ENCODE measurements at places on chromosomes 2 and 18. TPM values are rescaled to one million over a fixed set of nuclear protein-coding genes. Genes with fewer than 3 reads are reported as not detected.
A peak's percentile ranks its signal among the peaks of the same experiment; 100 is the strongest.

DNA sequence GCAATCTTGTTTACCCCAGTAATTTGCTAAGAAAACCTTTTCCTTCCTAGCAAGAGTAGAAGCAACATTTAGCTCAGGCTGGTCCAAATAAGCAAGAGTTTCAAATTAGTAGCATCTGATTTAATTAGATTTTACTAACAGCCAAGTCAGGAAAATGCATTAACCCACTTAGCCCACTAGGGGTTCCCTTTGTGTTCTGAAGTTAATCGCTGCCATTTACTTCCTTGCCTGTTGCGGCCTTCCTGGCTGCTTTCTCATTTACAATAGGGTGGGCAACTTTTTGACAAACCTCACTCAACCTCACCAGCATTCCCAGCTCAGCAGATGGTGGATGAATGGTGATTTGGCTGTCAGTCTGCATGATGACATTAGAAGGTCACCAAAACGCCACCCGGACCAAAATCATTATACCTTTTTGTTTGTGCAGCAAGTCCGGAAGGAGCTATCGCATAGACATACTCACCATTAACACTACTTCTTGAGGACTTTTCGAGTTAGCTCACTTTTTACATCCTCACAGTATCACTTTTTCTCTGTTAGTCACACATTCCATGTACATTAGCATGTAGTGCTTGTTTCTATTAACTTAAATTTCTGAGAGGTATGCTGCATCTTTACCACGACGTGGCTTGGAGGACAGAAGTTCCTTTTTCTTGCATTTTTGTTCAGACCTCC is 101.5 kb upstream of the SETBP1 start:
- H3K4me1 ChIP-seq: no peaks in the 10 kb centered on the region
- no peaks in the 10 kb centered on the region for H3K27me3 ChIP-seq
- no peak overlapping the region for H3K27ac ChIP-seq
- DNase-seq: no peak
- H3K4me3 ChIP-seq: no peak overlapping the region

DNA sequence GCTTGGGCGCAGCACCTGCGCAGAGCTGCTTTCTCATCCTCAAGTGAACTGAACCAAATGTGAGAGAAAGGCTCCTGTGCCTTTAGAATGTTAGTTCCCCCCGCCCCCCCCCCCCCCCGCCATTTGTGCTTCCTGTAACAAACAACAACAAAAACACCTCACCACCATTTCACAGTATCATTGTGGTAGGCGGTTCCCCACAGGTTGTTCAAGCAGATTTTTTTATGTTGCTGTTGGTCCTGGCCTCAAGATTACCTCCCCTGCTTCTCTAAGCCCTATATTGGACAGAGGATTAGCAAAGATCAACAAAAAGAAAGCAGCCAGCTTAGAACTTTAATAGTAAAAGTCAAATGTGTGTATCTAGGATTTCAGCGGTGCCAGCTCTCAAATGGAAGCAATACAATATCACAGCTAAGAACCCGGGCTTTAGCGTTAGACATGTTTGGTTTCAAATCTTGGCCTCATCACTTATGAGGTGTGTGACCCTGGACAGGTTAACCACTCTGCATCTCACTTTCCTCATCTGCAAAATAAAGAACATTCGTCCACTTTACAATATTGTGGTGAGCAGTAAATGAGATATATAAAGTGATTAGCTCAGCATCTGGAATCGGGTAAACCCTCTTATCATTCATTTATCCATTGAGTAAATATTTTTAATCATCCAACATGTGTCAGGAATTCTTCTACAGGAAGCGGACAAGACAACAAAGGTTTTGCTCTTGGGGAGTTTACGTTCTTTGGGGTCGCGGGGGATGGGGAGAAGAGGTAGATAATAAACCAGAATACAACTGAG is 84.6 kb downstream of the KCTD18 start:
- H3K4me3 ChIP-seq: no peak overlapping the region
- H3K27me3 ChIP-seq: no peaks in the 10 kb centered on the region
- no peak for DNase-seq

DNA sequence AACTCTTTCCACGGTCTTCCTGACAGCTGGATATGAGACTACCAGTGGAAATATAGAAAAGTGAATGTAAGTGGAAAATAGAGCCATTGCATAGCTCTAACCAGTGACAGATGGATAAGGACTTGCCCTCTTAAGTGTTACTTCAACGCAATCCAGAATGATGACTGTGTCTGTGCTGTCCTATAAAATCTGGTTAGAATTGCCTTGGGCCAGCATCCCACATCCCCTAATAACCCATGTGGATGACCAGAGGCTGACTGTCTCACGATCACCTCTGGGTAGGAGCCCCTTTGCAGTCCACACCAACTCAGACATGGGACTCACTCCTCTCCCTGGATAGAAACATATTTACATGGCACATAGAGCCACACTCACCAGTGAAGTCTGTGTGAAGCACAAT is 186.6 kb downstream of the C1D start:
- H3K4me3 ChIP-seq: no peak overlapping the region
- H3K27me3 ChIP-seq: no peaks in the 10 kb centered on the region
- H3K36me3 ChIP-seq: no peaks in the 10 kb centered on the region
- H3K27ac ChIP-seq: no peak overlapping the region
- no peak for DNase-seq

The MYO7B gene
- total RNA-seq: not detected

DNA sequence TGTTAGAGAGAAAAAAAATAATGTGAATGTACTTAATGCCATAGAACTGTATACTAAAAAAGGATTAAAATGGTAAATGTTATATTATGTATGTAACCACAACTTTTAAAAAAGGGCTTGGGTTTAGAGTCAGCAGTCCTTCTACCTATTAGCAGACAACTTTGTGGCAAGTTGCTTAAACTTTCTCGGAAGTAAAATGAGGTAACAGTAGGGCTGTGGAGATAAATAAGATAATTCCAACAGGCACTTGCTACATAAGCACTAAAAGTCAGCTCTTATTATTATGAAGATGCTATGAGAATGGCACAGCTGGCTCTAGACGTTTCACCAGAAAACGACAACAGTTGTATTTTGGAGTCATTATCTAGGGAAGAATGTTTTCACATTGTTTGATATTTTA is 31.3 kb downstream of the AAK1 start:
- H3K27me3 ChIP-seq: no peaks in the 10 kb centered on the region
- no peak overlapping the region for H3K27ac ChIP-seq
- H3K4me1 ChIP-seq: peaks cover 10% of the 10 kb centered on the region
- H3K36me3 ChIP-seq: peaks cover 2% of the 10 kb centered on the region
- H3K4me3 ChIP-seq: no peak overlapping the region
- no peak for DNase-seq

GRCh38 chr2:106849253-106849652 is 36.7 kb downstream of the ST6GAL2 start:
- DNase-seq: no peak
- H3K27ac ChIP-seq: no peak overlapping the region
- H3K4me1 ChIP-seq: no peaks in the 10 kb centered on the region
- H3K27me3 ChIP-seq: no peaks in the 10 kb centered on the region
- no peak overlapping the region for H3K4me3 ChIP-seq

The PRSS56 gene
- total RNA-seq: not detected

The OR6B2 gene
- total RNA-seq: not detected

The VAMP8 gene
- total RNA-seq: 35.8 TPM

- no peak overlapping the region for H3K27ac ChIP-seq
- H3K27me3 ChIP-seq: no peaks in the 10 kb centered on the region
- H3K4me3 ChIP-seq: no peak overlapping the region
- no peaks in the 10 kb centered on the region for H3K4me1 ChIP-seq
- no peaks in the 10 kb centered on the region for H3K36me3 ChIP-seq
These were observed 36.1 kb downstream of the SDC1 start for GRCh38 chr2:20188851-20189250.

DNA sequence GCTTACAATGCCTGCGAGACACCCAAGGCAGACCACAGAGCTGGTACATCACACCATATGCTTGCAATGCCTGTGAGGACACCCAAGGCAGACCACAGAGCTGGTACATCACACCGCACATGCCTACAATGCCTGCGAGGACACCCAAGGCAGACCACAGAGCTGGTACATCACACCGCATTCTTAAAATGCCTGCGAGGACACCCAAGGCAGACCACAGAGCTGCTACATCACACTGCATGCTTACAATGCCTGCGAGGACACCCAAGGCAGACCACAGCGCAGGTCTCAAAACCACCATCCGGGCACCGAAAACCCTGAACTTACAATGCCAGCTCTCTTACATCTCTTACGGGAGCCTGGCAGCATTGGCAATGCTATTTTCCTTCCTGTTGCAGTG is 799.6 kb downstream of the GALR1 start:
- no peak for DNase-seq
- no peak overlapping the region for H3K4me3 ChIP-seq
- H3K4me1 ChIP-seq: no peaks in the 10 kb centered on the region
- no peaks in the 10 kb centered on the region for H3K27me3 ChIP-seq

The TSPYL6 gene
- total RNA-seq: not detected

The GALNT13 gene
- total RNA-seq: not detected

GRCh38 chr18:77567205-77567604 is 317.6 kb downstream of the GALR1 start:
- no peaks in the 10 kb centered on the region for H3K4me1 ChIP-seq
- H3K27ac ChIP-seq: no peak overlapping the region
- DNase-seq: no peak
- H3K4me3 ChIP-seq: no peak overlapping the region

The EFEMP1 gene
- total RNA-seq: 2,354 TPM

GRCh38 chr2:197628043-197628500 is 47.3 kb downstream of the RFTN2 start:
- H3K4me1 ChIP-seq: no peaks in the 10 kb centered on the region
- H3K36me3 ChIP-seq: no peaks in the 10 kb centered on the region
- H3K27ac ChIP-seq: no peak overlapping the region
- peak; percentile 9 for DNase-seq
- H3K4me3 ChIP-seq: no peak overlapping the region

The SAG gene
- total RNA-seq: not detected

DNA sequence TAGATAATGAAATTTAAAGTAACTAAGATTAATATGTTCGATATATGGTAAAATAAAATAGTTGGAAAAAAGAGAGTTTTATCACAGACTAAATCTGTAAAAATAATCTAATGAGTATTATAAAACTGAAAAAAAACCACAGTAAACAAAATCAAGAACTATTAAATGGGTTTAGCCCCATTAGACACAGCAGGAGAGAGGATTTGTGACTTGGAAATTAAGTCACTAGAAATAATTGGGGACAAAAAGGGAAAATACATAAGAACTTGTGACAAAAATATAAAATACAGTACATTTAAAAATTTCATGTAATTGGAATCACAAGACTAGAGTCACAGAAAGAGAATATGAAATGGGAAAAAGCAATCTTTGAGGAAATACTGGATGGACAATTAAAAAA is 1114.6 kb upstream of the KLHL29 start:
- H3K4me3 ChIP-seq: no peak overlapping the region
- H3K27me3 ChIP-seq: no peaks in the 10 kb centered on the region
- H3K36me3 ChIP-seq: no peaks in the 10 kb centered on the region

- no peak overlapping the region for H3K4me3 ChIP-seq
- no peak overlapping the region for H3K27ac ChIP-seq
- no peaks in the 10 kb centered on the region for H3K36me3 ChIP-seq
- no peak for DNase-seq
- H3K27me3 ChIP-seq: no peaks in the 10 kb centered on the region
- H3K4me1 ChIP-seq: peaks cover 12% of the 10 kb centered on the region
These were observed 197.5 kb downstream of the ZEB2 start for GRCh38 chr2:144322379-144322778.

The DHRS9 gene
- total RNA-seq: not detected

The BCS1L gene
- 57.4 TPM for total RNA-seq

The HRH4 gene
- not detected for total RNA-seq

DNA sequence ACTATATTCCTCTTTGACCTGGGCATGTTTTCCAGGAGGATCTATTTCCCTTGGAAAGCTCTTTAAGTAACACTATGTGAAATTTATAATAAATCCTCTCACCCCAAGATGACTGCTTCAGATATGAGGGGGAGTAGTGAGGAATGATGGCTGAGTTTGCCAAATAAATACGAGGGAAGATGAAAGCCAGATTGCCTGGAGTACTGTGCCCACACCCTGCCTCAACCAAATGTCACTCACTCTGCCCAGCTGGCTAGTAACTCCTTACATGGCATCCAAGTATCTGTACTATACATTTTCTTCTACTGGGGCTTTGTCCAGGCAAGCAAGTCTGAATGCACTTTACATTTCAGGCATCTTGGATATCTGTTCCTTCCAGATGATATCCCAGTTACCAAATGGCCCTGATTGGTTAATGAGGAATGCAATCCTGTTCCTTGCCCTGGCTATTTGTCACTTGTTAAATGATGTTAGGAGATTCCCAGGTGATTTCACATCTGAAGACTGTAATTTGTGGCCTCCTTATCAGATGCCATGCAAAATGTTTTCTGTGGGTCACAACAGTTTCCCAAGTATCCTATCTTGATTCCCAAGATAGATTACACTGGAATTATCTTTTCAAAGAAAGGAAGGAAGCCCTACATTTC is 191.8 kb downstream of the IKZF2 start:
- no peaks in the 10 kb centered on the region for H3K4me1 ChIP-seq
- no peak overlapping the region for H3K4me3 ChIP-seq
- no peak for DNase-seq
- H3K36me3 ChIP-seq: no peaks in the 10 kb centered on the region
- no peak overlapping the region for H3K27ac ChIP-seq

GRCh38 chr18:50986360-50987087 is 18.7 kb downstream of the ELAC1 start:
- no peak overlapping the region for H3K27ac ChIP-seq
- no peaks in the 10 kb centered on the region for H3K27me3 ChIP-seq
- no peak overlapping the region for H3K4me3 ChIP-seq
- peaks cover 2% of the 10 kb centered on the region for H3K36me3 ChIP-seq

The PARD6G gene
- total RNA-seq: 1.8 TPM

The PCARE gene
- not detected for total RNA-seq

DNA sequence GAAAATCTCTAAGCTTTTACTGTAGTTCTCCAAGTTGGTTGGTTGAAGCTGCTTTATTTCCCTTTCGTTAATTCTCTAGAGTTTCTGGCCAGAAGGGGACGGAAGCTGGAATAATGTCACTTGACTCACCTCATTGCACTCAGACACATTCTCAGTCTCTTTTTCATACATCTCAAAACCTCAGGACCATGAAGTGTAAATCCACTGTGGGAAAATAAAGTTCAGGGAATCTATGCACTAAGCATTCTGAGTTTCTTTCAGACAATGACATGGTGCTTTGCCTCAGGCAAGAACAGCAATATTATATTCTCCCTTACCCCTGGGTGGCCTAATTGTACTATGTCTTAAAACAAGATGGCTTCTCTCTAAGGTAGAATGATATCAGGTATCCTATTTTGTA is 167.8 kb downstream of the PRPF40A start:
- H3K27me3 ChIP-seq: no peaks in the 10 kb centered on the region
- H3K4me1 ChIP-seq: peaks cover 9% of the 10 kb centered on the region
- no peak for DNase-seq
- no peak overlapping the region for H3K27ac ChIP-seq
- no peak overlapping the region for H3K4me3 ChIP-seq

DNA sequence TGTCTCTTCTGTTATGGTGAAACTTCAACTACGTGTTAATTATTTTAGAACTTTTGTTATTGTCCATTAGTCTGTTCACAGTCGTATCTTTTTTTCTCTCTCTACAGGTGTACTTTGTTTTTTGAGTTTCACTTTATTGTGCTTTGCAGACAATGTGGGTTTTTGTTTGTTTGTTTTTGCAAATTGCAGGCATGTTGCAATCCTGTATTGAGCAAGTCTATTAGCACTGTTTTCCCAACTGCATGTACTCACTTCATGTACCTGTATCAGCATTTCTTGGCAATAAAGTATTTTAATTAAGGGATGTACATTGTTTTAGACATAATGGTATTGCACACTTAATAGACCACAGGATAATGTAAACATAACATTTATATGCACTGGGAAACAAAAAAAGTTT is 99.1 kb upstream of the FAM110C start:
- H3K27me3 ChIP-seq: no peaks in the 10 kb centered on the region
- H3K4me3 ChIP-seq: no peak overlapping the region
- no peak for DNase-seq
- no peaks in the 10 kb centered on the region for H3K36me3 ChIP-seq
- H3K27ac ChIP-seq: no peak overlapping the region

The ALLC gene
- not detected for total RNA-seq
